ENCODE measurements at places on chromosomes 11 and 22. TPM values are rescaled to one million over a fixed set of nuclear protein-coding genes. Genes with fewer than 3 reads are reported as not detected.
A peak's percentile ranks its signal among the peaks of the same experiment; 100 is the strongest.

Gene CABP4
- total RNA-seq: 2.3 TPM

Gene DEUP1
- not detected for total RNA-seq

Gene ART1
- total RNA-seq: not detected

Gene MED19
- 8.2 TPM for total RNA-seq

DNA sequence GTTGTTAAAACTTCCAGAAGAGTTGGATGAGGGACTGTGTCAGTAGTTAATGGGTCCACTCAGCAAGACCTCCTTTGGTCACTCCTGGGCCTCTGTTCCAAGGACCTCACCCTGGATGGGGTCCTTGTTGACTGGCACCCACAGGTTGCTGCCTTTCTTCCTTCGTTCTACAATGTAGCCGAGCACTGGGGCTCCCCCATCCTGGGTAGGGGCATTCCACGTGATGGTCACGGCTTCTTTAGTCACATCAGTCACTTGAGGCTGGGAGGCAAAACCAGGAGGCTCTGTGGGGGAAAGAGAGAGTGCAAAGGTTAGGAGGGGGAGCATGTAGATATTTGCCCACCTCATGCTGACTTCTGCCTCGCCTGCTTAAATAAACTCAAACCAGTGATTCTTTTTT lies 12.0 kb downstream of the TMEM86A start:
- H3K27me3 ChIP-seq: no peaks in the 10 kb centered on the region
- peak; percentile 30 for DNase-seq
- H3K36me3 ChIP-seq: no peaks in the 10 kb centered on the region

DNA sequence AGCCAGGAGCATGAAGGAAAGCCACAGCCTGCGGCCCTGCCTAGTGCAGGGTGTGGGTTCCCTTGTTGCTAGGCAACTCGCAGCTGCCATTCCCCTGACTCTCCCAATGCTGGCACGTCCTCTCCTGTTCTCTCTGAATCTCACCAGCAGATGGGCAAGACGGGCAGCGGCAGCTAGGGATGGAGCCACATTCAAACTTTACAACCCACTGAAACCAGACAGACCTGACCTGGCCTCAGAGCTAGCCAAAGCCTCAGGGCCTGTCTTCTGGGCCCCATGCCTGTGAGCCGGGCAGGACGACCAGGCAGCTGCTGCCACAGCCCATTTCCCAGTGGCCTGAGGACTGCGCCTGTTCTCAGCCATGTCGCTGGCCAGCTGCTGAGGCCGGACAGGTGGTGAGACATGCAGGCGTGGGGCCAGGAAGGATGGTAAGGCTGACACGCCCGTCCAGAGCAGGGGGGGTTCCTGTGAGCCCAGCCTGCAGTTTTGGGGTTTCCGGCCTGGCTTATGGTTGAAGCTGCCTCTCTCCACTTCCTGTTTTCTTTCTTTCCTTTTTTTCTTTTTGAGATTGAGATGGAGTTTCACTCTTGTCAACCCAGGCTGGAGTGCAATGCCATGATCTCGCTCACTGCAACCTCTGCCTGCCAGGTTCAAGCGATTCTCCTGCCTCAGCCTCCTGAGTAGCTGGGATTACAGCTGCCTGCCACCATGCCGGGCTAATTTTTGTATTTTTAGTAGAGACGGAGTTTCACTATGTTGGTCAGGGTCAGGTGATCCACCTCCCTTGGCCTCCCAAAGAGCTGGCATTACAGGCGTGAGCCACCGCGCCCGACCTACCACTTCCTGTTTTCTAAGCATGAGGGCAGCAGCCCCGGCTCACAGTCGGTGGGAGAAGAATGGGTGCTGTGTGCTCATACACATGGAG lies 4.1 kb downstream of the SUN2 start:
- H3K27ac ChIP-seq: peak overlapping the region; percentile 98
- H3K4me1 ChIP-seq: peaks cover 45% of the 10 kb centered on the region
- peaks cover 39% of the 10 kb centered on the region for H3K36me3 ChIP-seq

DNA sequence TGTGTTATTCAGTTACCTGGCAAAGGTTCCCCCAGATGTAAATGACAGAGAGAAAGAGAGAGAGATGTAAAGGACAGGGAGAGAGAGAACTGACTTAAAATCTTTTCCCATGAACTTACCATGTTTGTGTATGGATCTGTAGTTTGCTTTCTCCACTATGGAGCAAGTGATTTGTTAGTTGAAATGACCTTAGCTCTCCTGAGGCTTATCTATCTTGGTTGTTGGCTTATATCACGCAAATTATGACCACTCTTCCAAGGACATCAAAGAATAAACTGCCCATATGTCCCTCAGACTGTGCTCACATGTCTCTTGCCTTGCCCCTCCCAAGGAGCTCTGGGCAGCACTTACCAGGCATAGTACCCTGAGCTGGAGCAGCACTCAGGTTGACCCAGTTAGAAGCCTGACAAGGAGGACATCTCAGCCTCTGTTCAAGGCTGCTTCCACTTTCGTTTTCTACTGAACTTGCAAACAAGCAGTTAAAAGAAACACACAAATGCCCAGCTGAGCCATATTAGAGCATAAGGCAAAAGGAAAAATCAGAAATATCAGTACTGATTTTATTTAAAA lies 95.3 kb upstream of the RCN1 start:
- H3K36me3 ChIP-seq: no peaks in the 10 kb centered on the region
- H3K4me1 ChIP-seq: peaks cover 12% of the 10 kb centered on the region
- peak; percentile 9 for DNase-seq
- no peaks in the 10 kb centered on the region for H3K27me3 ChIP-seq
- H3K27ac ChIP-seq: no peak overlapping the region

DNA sequence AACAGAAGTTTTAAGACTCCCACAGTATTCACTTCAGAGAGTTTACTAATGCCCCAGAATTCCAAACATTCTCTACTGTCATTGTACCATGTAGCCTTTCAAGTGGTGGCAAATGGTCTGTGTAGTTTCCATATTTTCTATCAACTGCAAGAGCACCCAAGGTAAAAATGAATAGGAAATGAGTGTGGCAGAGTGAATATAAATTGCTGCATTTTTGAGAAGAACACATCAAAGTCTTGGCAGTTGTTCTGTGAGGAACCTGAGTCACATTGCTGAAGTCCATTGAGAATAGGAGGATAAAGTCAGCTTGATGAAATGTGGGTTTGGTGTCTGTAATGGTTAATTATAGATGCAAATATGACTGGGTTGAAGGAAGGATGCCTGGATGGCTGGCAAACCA lies 193.6 kb downstream of the AASDHPPT start:
- no peaks in the 10 kb centered on the region for H3K36me3 ChIP-seq
- peaks cover 4% of the 10 kb centered on the region for H3K27me3 ChIP-seq
- no peaks in the 10 kb centered on the region for H3K4me1 ChIP-seq
- DNase-seq: no peak
- no peak overlapping the region for H3K27ac ChIP-seq

- H3K27ac ChIP-seq: peak overlapping the region; percentile 98
- peaks cover 55% of the 10 kb centered on the region for H3K4me1 ChIP-seq
- H3K36me3 ChIP-seq: peaks cover 33% of the 10 kb centered on the region
- DNase-seq: peak; percentile 66
- H3K4me3 ChIP-seq: peak overlapping the region; percentile 98
Measured at GRCh38 chr22:41619979-41620588, 759 bp downstream of the DESI1 start.

DNA sequence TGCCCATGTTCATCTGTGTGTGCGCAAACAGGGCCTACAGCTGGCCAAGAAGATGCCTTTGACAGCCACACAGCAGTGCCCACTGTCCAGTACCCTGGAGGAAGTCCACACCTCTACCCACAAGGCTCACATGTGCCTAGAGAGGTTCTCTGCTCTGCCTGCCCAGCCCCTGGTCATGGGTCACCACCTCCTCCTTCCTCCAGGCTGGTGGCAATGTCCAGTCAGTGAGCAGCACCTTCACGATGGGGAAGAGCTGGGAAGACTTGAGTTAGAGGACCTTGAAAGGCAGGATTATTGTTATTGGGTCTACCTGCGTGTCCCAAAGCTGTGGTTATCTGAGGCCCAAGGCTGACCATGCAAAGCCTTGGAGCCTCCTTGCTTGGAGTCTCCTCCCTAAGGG lies 28.4 kb upstream of the TTC12 start:
- no peaks in the 10 kb centered on the region for H3K27me3 ChIP-seq
- H3K27ac ChIP-seq: no peak overlapping the region
- H3K36me3 ChIP-seq: no peaks in the 10 kb centered on the region
- H3K4me3 ChIP-seq: no peak overlapping the region
- no peak for DNase-seq

- H3K4me3 ChIP-seq: peak overlapping the region; percentile 30
- peaks cover 47% of the 10 kb centered on the region for H3K27me3 ChIP-seq
- H3K27ac ChIP-seq: no peak overlapping the region
- H3K36me3 ChIP-seq: no peaks in the 10 kb centered on the region
- H3K4me1 ChIP-seq: peaks cover 22% of the 10 kb centered on the region
Measured at GRCh38 chr22:17370026-17370765, 936 bp downstream of the CECR2 start.

DNA sequence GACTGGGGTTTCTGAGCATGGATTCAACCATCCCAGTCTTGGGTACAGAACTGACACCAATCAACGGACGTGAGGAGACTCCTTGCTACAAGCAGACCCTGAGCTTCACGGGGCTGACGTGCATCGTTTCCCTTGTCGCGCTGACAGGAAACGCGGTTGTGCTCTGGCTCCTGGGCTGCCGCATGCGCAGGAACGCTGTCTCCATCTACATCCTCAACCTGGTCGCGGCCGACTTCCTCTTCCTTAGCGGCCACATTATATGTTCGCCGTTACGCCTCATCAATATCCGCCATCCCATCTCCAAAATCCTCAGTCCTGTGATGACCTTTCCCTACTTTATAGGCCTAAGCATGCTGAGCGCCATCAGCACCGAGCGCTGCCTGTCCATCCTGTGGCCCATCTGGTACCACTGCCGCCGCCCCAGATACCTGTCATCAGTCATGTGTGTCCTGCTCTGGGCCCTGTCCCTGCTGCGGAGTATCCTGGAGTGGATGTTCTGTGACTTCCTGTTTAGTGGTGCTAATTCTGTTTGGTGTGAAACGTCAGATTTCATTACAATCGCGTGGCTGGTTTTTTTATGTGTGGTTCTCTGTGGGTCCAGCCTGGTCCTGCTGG lies 4.9 kb downstream of the MRGPRX3 start:
- no peak overlapping the region for H3K27ac ChIP-seq
- no peaks in the 10 kb centered on the region for H3K36me3 ChIP-seq
- no peak overlapping the region for H3K4me3 ChIP-seq
- no peak for DNase-seq

- no peak for DNase-seq
- H3K27ac ChIP-seq: no peak overlapping the region
- H3K4me3 ChIP-seq: no peak overlapping the region
- no peaks in the 10 kb centered on the region for H3K36me3 ChIP-seq
Measured at GRCh38 chr11:70026726-70027125, 51.4 kb upstream of the ANO1 start.

GRCh38 chr11:63672156-63672463 lies 934 bp upstream of the ATL3 start:
- peaks cover 1% of the 10 kb centered on the region for H3K36me3 ChIP-seq
- no peak overlapping the region for H3K27ac ChIP-seq
- H3K4me3 ChIP-seq: peak overlapping the region; percentile 74
- DNase-seq: no peak
- H3K27me3 ChIP-seq: no peaks in the 10 kb centered on the region

GRCh38 chr22:32926600-32926999 lies 125.1 kb downstream of the TIMP3 start:
- DNase-seq: peak; percentile 19
- no peak overlapping the region for H3K27ac ChIP-seq
- H3K4me3 ChIP-seq: no peak overlapping the region
- no peaks in the 10 kb centered on the region for H3K4me1 ChIP-seq

DNA sequence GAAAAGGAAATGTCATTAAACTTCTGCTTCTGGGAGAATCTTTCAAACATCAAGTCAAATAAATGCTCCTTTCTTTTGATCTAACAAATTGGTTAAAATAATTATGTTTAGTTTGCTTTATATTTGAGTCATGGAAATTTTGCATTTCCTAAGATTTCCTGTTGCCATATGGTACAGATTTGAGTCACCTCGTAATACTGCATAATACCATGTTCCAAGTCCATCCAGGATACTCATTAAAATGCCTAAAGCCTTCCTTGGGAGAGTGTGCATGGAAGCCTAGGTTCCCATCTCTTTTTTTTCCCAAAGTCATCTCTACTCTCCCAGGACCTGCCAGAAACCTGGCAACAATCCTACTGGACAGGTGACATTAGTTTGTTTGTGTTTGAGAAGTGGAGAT lies 4.2 kb downstream of the OR9I1 start:
- no peaks in the 10 kb centered on the region for H3K4me1 ChIP-seq
- no peaks in the 10 kb centered on the region for H3K36me3 ChIP-seq
- DNase-seq: no peak
- no peak overlapping the region for H3K4me3 ChIP-seq
- peaks cover 4% of the 10 kb centered on the region for H3K27me3 ChIP-seq

- no peak overlapping the region for H3K4me3 ChIP-seq
- no peaks in the 10 kb centered on the region for H3K4me1 ChIP-seq
- no peak for DNase-seq
- H3K36me3 ChIP-seq: no peaks in the 10 kb centered on the region
- H3K27me3 ChIP-seq: no peaks in the 10 kb centered on the region
Measured at GRCh38 chr11:92067016-92067415, 157.6 kb upstream of the FAT3 start.

DNA sequence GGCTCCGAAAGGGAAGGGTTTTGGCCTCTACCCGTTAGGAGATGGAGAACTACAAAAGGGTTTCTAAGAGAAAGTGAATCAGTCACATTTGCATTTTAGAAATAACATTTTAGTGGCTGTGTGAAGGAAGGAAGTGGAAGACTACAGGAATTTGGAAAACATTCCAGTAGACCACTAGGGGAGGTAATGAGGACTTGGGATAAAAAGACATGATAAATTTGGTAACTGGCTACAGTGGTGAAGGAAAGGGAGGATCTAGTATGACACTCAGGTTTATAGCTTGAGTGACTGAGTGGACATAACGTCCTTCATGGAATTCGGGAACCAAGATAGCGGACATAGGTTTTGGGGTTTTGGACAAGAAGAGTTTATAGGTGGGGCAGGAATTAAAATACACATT lies 7.0 kb upstream of the RRM1 start:
- peaks cover 56% of the 10 kb centered on the region for H3K4me1 ChIP-seq
- H3K27me3 ChIP-seq: no peaks in the 10 kb centered on the region
- no peak for DNase-seq
- H3K4me3 ChIP-seq: no peak overlapping the region

DNA sequence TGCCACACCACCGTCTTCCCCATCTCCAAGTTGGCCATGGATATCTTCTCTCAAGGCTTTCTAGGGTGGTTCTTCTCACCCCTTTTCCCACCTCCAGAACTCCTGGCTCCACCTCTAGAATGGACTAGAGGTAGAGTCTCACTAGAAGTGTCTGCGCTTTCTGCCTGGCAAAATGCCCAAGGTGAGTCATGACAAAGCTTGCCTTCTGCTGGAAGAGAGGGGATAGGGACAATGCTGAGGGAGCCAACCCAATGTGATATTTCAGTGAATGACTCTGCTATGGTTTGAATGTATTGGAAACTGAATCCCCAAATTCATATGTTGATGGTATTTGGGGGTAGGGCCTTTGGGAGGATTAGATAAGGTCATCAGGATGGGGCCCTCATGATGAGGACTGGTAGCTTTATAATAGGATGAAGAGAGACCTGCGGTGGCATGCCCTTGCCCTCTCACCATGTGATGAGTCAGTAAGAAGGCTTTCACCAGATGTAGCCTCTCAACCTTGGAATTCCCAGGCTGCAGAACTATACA lies 4.1 kb upstream of the CD82 start:
- H3K36me3 ChIP-seq: peaks cover under 1% of the 10 kb centered on the region
- no peak overlapping the region for H3K4me3 ChIP-seq
- H3K27ac ChIP-seq: no peak overlapping the region
- DNase-seq: peak; percentile 43
- H3K27me3 ChIP-seq: no peaks in the 10 kb centered on the region

GRCh38 chr11:23772081-23772480 lies 724.8 kb upstream of the LUZP2 start:
- H3K27me3 ChIP-seq: no peaks in the 10 kb centered on the region
- no peak for DNase-seq
